ENCODE measurements at places on chromosomes 3 and 15.

GRCh38 chr15:52783191-52783829 lies 6.8 kb downstream of the ONECUT1 start:
- DNase-seq = no peak

- DNase-seq = no peak
Measured at GRCh38 chr15:79608066-79608864, 176.1 kb downstream of the MINAR1 start.

- no peak for DNase-seq
Measured at GRCh38 chr3:69282181-69282580, 103.7 kb downstream of the FRMD4B start.

DNA sequence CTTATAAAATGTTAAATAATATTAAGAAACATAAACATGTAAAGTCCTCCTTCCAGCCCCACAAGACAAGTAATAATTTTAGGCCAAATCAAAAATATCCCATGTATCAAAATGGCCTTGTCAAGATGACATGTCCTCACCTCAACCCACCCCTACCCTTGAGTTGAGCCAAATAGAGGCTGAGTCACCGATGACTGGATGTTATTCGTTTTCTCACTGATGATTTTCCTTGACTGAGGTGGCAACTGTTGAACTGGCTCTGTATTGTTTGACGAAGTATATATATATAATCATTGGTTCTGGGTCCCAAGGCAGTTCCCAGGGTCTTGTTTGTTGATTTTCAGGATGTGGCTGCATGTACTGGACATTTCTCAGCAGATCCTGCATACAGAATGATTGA lies 75.3 kb downstream of the TMEM108 start:
- no peak for DNase-seq

DNA sequence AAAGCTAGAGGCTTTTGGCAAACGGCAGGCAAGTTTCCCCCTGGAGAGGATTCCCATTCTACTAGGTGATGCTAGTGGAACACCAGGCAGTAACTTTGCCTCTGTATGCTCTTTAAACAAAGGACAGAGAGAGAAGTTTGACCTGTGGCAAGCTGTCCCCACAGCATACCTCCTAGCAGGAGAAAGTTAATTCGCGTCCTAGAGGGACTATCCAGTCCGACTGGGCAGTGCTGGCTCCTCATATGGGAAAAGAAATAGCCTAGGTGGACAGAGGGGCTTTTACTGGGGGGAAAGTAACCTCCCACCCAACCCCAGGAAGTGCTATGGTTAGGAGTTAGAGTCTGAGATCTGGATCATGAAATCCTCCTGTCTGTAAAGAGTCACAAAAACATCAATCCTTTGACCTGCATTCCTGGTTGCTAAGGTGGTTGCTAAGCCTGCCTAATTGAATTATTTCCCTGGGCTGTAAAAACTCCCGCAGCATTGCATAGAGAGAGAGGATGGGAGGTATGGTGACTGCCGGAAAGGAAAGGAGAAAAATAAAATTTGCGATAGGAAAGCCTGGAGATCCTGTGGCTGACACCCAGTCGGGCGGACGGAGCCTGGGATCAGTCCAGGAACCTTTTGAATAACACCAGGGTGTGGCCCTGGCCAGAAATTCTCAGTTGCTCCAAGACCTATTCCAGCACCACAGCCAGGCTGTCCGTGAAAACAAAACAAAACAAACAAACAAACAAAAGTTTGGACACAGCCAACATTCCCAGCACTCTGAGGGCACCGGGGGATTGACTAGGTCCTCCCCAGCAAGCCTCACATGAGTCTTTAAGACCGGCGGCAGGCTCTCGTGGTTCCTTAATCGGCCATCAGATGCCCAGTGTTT lies 67.7 kb upstream of the ATP11B start:
- DNase-seq = no peak

- DNase-seq = no peak
Measured at GRCh38 chr3:69647511-69648110, 91.7 kb upstream of the MITF start.

Measured in retinal pigment epithelial cell (primary cell).